ENCODE measurements at places on chromosomes 5 and 9.
A peak's percentile ranks its signal among the peaks of the same experiment; 100 is the strongest.

GRCh38 chr5:17314907-17315471 lies 97.6 kb downstream of the BASP1 start:
- DNase-seq, result peak; percentile 70

GRCh38 chr5:175520321-175520720 lies 42.0 kb downstream of the SFXN1 start:
- no peak for DNase-seq

DNA sequence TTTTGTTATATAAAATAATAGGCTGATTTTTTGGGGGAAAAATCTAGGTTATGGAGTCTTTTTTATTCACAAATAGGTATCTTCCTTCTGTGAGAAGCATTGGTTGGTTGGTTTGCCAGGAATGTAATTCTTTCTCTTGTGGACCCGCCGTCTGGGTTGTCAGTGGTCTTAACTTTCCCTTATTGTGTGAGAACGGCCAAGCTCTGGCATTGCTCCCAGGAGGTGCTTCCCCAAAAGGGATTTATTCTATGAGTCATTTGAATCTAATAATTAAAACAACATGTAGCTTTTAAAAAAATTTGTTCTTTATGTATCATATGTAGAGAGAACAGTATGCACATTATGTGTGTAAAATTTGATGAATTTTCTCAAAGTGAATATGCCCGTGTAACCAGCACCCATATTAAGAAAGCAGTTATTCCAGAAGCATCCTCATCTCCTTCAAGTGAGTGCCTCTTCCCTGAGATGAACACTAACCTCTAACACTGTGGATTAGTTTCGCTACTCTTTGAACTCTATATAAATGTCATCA lies 114.4 kb downstream of the MAST4 start:
- no peak for DNase-seq

DNA sequence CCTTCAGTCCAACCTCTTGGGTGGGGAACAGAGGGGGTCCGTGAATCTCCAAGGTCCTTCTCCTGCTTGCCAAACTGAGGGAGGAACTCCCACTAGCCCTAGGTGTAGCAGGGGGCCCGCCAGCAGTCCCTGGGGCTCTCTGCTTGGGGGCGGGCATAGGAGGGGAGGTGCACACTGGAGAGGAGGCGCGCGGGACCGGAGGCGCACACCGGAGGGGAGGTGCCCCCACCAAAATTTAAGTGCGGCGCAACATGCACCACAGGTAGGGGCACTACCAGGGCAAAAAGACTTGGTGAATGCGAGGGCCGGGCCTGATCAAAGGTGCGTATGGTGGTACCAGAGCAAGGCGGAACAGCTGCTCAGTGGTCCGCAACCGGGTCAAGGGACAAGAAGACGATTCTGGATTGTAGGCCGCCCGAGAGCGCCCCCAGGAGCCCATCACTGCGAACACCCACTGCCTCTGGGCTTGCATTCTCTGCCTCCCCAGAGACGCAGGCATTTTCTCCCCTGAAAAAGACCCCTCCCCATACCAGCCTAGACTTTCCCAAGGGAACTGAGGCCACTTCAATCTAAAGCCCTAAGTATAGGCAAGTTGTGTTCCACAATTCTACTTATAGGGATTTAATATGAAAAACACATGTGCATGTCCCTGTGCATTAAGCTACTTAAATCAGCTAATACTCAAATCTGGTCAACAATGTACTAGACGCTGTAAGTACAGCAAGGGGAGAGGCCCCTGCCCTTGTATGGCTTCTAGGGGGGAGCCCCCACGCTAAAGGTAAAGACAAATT lies 50.6 kb downstream of the TGFBI start:
- DNase-seq, result no peak

DNA sequence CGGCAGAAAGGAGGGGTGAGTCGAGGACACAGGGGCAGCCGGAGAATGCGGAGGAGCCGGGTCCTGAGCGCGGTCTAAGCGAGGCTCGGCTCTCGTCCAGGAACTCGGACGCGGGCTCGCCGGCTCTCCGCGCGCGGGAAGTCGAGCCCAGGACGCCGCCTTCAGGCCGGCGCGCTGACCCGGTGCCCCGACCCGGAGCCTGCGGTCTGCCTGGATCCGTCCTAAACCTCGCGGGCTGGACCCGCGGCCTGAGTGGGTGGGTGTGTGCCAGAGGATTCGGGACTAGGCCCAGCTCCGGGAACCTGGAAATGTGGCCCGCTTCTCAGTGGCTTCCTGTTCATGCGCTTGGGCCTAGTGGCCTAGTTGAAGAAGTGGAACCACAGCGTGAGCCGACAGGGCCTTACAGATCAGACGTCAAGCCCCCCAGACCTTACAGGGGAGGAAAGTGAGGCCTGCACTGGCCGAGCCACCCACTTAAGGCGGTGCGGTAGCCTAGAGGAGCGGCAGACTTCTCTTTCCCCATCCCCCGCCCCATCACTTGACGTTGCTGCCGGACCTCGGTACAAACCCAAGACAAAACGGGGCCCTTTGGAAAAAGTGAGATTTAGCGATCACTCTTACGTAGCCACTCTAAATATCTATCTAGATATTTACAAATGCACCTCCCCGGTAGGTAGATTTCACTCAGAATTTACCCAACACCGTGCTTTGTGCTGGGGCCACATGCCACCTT lies 1.2 kb downstream of the CDKN2B-AS1 start:
- no peak for DNase-seq

DNA sequence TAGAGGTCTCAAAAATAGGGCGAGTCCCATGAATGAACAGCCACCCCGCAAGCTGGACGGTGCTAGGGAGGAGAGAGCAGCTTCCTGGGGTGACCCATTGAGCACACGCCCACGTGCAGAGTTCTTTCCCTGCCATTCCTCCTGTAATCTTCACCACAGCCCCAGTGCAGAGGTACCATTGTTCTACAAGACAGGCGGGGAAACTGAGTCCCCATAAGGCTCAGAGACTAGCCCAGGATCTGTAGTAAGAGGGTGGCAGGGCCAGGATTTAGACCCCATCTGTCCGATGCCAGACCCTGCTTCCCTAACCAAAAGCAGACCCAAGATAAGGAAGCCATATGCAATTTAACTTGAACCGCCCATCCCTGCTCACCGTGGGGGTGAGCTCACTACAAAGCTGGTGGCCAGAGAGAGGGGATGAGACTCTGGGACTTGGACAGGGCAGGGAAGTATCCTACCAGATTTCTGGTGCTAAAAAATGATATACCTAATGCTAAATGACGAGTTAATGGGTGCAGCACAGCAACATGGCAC lies 36.7 kb upstream of the ORM1 start:
- DNase-seq, result no peak

DNA sequence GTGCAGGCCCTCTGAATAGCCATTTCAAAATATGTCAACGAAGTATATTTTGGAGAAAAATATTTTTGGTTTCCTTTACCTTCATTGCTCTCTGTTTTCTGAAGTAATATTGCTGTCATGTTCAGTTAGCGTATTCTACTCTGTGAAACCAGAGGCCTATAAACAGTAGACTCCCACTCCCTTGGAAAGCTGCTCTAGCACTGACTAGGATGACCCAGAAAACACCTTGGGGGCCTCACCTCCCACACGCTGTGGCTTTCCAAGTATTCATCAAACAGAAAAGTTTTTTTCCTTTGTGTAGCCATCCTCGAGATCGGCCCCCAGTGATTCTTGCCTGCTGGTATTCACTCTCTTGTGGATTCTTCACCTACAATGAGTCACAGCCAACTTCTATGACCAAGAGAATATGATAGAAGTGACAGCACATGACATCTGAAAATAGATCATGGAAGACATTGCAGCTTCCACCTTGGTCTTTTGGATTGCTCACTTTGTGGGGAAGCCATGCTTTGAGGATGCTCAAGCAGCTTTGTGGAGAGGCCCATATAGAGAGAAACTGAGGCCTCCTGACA lies 28.9 kb upstream of the CTXN3 start:
- no peak for DNase-seq

DNA sequence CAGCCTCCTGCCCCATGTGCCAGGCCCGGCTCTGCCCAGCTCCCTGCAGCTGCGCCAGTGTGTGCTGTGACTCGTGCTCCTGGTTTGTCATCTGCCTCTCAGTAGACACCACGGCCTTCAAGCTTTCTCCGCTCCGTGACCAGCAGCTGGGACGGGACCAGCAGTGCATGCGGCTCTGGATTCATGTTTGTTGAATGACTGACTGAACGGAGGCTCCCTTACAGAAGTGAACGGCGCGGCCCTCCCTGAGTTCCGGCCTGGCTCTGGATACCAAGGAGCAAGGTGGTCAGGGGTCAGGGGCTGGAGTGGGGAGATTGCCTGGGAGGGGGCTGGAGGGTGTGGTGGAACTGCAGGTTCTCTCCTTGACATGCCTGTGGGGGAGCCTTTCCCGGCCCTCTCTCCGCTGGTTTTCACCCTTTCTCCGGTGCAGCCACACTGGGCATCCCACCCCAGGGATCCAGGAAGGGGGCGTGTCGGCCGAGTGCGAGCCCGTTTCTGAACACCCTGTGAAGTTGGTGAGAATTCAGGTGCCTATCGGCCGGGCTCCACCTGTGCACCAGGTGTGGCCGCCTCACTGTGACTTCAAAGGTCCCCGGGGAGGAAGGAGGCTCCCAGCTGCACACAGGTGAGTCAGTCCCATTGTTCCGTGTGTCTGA lies 11.1 kb upstream of the CEP72 start:
- DNase-seq, result no peak

DNA sequence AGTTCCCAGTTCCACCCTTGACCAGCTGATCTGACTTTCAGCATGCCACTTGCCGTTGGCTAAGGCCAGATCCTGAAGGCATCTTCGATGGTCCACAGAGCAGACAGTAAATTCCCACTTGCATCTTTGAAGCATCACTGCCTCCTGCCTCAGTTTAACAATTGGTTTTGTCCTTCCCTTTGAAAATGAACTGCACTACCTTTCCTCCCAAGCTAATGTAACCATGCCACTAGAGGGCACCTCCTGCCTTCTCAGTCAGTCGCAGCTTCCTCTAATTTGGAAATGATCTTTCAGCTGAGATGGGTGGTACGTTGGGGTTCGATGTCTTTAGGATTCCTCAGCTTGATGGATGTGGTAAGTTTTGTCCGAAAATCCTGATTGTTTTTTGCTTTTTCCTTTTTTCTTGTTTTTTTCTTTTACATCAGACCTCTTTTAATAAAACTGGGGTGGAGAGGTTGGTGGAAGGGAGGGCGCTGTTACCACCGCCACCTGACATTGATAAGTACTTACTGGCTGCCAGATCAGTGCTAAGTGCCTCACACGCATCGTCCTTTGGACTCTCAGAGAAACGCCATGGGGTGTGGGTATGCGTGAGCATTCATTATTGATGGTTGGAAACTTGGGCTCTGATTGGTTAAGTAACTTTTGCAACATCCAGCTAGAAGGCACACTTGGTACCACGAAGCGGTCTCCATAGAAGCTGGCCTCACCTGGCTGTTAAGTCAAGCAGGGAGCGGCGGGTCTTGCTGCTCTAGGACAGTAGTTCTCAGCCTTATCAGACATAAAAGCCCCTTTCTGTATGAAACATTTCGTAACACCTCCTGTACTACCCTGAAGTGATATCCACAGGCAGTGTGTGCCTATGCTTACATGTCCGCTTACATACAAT lies 16.9 kb downstream of the PTTG1 start:
- peak; percentile 80 for DNase-seq

DNA sequence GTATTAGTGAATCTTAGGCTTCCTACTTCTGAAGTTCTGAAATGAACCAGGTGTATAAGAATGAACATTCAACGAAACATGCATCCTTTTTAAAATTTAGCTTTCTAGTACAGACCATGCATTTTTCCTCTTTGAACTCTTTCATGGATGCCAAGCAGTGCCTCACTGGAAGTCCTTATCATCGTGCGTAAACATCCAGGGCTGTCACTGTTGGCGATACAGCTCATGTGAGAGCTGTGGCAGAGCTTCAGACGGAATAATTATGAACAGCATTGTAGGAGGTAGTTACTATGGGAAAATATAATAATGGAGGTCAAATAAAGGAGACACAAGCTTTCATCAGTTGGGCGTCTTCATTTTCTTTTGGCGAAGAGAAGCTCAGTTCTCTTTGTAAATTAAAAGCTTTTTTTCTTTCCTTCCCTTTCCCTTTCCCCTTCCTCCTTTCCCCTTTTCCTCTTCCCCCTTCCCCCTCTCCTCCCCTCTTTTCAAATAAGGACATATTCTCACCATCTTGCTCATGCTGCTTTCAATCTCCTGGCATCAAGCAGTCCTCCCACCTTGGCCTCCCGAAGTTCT lies 167.3 kb downstream of the KDM4C start:
- DNase-seq, result no peak

GRCh38 chr9:81113453-81114124 lies 575.8 kb downstream of the TLE1 start:
- DNase-seq, result peak; percentile 86

DNA sequence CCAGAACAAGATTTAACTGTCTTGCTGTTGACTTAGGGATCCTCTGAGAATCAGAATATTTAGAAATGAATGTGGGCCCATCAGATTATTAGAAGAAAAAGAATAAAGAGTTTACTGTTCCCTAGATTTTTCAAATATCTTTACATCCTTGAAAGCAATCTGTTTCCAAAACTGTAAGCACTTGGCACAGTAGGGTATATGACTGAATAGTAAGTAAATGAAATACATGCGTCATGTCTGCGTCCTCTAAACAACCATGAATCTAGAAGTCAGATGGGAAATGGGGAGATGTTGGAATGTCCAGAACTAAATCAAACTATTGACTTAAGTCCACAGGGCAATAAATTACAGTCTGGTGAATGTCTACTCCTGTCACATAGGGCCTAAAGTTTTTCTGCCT lies 26.1 kb downstream of the TTC23L start:
- DNase-seq, result no peak

GRCh38 chr9:75669721-75670120 lies 220.8 kb upstream of the PCSK5 start:
- no peak for DNase-seq

DNA sequence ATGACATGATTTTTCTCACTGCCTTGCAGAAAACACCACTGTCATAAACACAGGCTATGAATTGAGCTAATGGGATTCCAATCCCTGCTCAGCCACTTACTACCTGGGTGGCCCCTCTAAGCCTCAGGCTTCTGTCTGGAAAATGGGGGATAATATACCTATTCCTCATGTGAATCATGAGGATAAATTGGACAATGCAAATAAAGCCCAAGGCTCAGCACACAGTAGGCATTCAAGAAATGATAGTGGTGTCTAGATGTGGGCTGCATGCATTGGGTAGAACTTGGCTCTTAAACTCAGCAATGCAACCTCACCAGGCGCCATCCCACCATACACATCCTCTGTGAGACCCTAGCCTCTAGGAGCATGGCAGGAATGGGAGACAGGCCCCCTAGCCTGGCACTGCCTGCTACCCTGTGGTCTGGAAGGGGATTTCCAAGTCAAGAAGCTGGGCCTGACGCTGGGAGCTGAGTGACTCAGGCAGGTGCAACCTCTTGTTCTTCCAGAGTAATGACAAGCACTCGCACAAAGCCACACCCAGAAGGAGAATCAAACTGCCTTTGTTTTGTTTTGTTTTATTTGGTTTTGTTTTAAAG lies 2.3 kb upstream of the TNIP1 start:
- DNase-seq, result peak; percentile 91

- no peak for DNase-seq
Observed at GRCh38 chr5:77437194-77437593, 54.9 kb downstream of the WDR41 start.

- DNase-seq, result no peak
Observed at GRCh38 chr9:82356871-82357270, 368.3 kb downstream of the SPATA31D1 start.

- no peak for DNase-seq
Observed at GRCh38 chr9:73118286-73118685, 33.4 kb upstream of the ANXA1 start.

- no peak for DNase-seq
Observed at GRCh38 chr9:84862810-84863287, 193.3 kb downstream of the NTRK2 start.
